ENCODE measurements at places on chromosomes 7 and 10. TPM values are rescaled to one million over a fixed set of nuclear protein-coding genes. Genes with fewer than 3 reads are reported as not detected.

COG5 gene
- total RNA-seq: 36.3 TPM

DNA sequence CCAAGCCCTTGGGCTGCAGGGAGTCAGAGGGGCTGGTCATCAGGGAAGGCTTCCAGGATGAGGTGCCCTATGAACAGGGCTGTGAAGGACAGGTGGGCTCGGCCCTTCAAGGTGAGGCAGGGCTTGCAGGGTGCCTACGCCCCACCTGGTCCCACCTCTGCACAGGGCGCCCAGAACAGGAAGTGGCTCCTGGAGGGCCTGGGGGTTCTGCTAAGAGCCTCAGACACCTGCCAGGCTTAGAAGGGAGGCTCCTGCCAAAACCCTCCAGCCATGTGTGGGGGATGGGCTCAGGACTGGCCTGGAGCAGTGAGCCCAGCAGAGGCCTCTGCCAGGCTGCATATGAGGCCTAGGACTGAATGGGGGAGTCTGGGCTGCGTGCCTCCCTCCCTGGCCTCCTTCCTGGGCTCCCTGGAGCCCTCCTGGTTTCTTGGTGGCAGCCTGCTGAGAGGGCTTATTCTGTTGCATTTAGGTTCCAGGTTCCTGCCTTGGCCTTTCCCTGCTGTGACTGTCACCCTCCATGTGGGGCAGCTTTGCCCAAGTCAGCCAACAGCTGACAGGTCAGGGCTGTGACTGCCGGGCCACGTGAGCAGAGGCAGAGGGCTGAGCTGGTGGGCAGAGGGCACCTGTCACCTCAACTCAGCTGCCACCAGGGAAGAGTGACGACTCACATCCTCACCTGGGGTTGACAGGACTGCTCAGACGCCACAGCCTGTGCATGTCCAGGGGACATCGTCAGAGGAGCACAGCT, 45.2 kb upstream of the MSMB start:
- ATAC-seq: peak; percentile 14

- ATAC-seq: no peak
These were observed 531.0 kb upstream of the COBL start for GRCh38 chr7:51847461-51848134.

- ATAC-seq: peak; percentile 49
These were observed 25.8 kb downstream of the TES start for GRCh38 chr7:116236020-116236630.

NUDT1 gene
- 64.5 TPM for total RNA-seq

CRPPA gene
- total RNA-seq: 0.65 TPM

DNA sequence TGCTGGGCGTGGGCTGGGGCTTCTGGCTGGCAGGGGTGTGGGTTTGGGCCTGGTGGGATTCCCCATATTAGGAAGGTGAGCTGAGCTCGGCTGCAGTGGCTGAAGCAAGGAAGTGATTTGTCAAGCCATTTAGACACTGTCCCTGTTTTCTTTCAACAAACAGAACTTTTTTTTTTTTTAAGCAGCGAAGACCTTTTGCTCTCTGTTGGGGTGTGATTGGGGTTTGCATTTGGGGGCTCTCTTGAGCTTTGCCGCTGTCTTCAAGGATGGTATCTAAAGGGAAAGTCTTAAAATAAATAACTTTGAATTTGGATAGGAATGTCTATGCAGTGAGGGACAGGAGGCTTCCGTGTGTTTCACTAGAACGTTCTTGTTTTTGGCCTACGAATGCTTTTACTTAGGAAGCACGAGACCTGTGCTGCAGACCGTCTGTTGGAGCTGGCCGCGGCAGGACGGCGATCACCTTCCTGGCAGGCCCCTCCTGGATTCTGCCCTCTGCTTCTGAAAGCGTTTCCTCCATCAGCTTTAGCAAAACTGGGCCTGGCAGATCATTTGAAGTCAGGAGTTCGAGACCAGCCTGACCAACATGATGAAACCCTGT, 43.9 kb downstream of the FOXK1 start:
- ATAC-seq: no peak

NODAL gene
- total RNA-seq: not detected

- ATAC-seq: no peak
These were observed 332.9 kb downstream of the PTEN start for GRCh38 chr10:88196291-88196690.

LFNG gene
- 48.8 TPM for total RNA-seq

PALD1 gene
- 0.17 TPM for total RNA-seq

ST8SIA6 gene
- 0.84 TPM for total RNA-seq

FAM241B gene
- 16.0 TPM for total RNA-seq

- no peak for ATAC-seq
These were observed 1.6 kb upstream of the NRG3 start for GRCh38 chr10:81873231-81873931.

DNA sequence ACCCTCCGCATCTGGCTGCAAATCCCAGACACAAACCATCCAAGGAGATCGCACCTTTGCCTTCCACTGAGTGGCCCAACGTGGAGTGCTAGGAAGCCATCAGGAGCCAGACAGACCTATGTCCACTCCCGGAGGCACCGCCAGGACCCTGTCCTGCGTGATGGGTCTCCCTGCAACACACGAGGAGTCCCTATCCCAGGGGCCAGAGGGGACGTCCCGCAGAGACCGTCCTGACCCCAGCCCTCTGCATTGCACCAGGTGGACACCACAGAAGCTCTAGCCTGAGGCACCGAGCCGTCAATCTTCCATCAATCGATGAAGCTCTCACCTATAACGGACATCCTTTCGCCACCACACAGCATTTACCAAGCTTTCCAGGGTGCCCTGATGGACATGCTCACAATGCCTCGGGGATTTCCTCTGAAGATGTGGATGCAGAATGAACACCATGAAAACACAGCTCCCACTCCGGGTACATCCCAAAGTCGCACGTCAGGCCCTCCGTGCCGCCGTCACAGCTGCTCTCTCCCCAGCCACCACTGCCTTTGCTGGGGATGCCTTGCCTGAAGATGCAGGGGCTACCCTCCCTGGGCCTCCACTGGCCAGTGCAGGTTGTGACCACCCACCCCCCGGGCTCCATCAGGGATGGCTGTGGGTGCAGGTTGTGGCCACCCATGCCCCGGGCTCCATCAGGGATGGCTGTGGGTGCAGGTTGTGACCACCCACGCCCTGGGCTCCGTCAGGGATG, 54.1 kb downstream of the PTPRN2 start:
- no peak for ATAC-seq

DNA sequence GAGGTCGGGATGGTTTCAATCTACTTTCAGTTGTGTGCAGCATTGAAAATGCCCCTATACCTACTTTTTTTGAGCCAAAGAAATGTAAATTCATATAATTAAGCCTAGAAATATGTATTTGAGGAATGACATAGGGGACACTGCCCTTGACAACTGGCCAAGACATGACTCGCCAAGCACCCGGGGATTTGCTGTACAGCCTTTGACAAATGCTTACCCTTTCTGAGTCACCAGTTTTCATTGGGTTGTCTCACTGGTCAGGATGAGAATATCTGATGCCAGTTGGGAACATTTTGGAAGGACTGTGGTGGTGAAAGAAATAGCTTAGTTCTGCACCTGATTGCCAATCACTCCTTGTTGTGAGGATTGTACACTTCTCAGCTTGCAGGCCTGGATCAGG, 166.8 kb upstream of the HABP2 start:
- no peak for ATAC-seq

DNA sequence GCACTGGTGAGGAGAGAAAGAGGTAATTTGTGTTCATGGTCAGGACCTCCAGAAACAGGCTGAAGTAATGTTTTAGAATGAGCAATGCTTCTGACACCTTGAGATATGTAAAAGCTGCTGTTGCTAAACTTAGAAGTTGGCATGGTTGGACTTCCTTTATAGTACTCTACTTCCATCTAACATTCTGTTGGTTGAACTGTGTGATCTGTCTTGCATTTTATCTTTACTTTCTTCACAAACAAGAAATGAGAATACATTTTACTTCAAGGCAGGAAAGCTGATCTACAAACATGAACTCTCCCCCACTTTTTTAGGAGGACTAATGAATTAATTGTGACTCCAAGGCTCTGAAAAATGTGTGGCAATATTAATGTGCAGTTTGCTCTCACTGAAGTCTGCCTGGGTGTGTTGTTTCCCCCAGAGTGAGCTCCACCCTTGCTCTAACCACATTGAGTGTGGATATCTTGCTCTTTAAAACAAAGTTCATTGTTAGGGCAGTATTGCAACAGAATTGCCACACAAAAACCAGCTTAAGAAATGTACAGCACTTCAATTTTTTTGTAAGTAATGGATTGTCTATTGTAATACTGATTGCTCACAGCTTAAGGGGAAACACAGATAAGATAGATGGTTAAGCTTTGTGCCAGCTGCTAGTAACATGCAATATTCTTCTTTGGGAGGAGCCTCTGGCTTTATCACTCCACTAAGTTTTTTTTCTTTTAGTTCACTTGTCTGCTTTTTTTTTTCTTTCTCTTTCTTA, 69.0 kb downstream of the ADD3 start:
- peak; percentile 51 for ATAC-seq

- no peak for ATAC-seq
These were observed 119.9 kb upstream of the BTBD16 start for GRCh38 chr10:122151121-122151694.

- ATAC-seq: no peak
These were observed 13.4 kb downstream of the SGMS1 start for GRCh38 chr10:50610368-50610767.

SHTN1 gene
- total RNA-seq: 0.13 TPM

DNA sequence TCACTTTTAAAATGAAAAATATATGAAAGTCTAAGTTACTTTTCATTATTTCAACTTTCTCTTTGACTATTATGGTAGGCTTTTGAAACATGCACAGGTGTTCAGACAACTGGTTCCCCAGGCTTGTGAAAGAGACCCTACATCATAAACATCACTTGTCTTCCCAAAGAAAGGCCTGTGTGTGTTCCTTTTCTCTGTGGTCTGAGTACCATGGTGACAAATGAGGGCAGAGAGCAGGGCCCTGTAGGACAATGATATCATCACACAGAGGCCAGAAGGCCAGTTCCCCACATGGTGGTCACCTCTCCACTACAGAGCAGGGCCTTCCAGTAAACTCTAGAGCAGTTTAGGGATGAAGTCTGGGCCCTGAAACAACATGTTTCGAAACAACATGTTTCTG, 288.8 kb downstream of the USP6NL start:
- ATAC-seq: peak; percentile 39

DNA sequence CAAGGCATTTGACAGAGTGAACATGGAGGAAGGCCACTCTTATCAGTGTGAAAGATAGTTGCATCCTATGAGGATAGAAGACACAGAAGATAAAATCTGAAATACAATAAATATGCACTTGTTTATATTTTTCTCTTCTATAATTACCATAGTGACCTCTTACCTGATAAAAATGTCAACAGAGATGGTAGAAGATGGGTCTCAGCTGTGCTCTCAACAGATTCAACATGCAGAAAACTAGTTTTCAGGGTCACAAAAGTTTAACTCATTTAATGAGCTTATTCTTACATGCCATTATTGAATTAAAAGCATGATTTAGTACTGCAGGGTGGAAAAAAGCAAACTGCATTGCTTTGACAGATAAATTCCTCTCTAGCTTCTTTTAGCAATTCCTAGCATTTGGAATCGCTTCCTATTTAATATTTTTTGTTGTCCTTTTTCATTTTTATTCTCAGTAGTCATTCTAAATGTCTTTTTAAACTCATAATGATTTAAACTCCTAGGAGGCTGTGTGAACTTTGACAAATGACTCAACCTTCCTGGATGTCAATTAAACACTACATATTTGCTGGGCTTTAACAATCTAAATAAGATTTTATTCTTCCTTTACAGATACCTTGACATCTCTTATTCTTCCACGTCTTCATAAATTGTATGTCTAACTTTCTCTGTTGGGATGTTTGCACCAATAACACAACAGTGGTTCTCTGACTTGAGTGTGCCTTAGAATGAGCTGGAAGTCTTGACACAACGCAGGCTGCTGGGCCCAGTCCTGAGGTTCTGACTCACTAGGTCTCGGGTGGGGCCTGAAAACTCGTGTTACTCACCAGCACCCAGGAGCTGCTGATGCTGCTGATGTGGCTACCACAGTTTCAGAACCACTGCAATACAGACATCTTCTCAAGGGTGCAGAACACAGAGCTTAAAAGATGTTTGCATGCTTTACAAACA, 565.5 kb upstream of the IGFBP3 start:
- ATAC-seq: no peak

RET gene
- total RNA-seq: not detected

GRCh38 chr7:8639668-8640067, 206.3 kb downstream of the NXPH1 start:
- ATAC-seq: no peak

DNA sequence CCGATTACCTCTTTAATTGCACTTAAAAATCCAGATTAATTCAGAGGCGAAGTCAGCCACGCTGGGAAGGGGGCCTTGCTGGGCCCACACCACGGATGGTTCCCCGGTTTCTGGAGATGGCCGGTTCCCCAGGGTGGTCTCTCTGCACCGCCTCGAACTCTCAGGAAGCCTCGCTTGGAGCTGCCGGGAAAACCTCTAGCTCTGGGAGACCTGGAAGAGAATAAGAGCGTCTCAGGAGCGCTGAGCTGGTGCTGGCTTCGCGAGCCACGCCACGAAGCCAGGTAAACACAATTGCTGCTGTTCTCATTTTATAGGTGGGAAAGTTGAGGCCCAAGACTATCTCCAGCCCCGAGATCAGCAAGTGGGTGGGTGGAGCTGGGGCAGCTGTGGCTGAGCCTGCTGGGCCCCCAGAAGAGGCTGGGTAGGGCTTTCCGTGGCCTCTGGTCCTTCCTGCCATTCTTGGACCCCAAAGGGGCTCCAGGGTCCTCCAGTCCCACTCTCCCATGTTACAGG, 110.4 kb downstream of the MICALL2 start:
- ATAC-seq: no peak

- no peak for ATAC-seq
These were observed 321.0 kb downstream of the PLXNA4 start for GRCh38 chr7:132255115-132255797.

Measured in activated T-helper 17 cell treated with anti-CD3 and anti-CD28 coated beads, Interleukin-2, amount 50 U/mL, for 72 hours (primary cell).